Spinal cord (tissue), 10 donors: ENCODE measurements at places on chromosomes 5 and 9.

- H3K4me3 ChIP-seq = peak within 1 kb of the TSS; percentile 17
- H3K27ac ChIP-seq = no peak within 1 kb of the TSS
- H3K36me3 ChIP-seq = no peaks in the 10 kb centered on the region
- no peaks in the 10 kb centered on the region for H3K4me1 ChIP-seq
- H3K27me3 ChIP-seq = no peaks in the 10 kb centered on the region
- peak; percentile 90 for DNase-seq
Measured at GRCh38 chr9:6215562-6215961, at the start of gene IL33. TSS of gene IL33 (plus strand) at chr9:6215807. CDS start at chr9:6241695, 25,888 bp downstream.

GRCh38 chr9:1051210-1051583 is 1.0 kb downstream of the DMRT2 start:
- no peak overlapping the region for H3K27ac ChIP-seq
- H3K36me3 ChIP-seq = no peaks in the 10 kb centered on the region
- DNase-seq = no peak
- H3K4me1 ChIP-seq = peaks cover 44% of the 10 kb centered on the region
- H3K4me3 ChIP-seq = no peak overlapping the region

DNA sequence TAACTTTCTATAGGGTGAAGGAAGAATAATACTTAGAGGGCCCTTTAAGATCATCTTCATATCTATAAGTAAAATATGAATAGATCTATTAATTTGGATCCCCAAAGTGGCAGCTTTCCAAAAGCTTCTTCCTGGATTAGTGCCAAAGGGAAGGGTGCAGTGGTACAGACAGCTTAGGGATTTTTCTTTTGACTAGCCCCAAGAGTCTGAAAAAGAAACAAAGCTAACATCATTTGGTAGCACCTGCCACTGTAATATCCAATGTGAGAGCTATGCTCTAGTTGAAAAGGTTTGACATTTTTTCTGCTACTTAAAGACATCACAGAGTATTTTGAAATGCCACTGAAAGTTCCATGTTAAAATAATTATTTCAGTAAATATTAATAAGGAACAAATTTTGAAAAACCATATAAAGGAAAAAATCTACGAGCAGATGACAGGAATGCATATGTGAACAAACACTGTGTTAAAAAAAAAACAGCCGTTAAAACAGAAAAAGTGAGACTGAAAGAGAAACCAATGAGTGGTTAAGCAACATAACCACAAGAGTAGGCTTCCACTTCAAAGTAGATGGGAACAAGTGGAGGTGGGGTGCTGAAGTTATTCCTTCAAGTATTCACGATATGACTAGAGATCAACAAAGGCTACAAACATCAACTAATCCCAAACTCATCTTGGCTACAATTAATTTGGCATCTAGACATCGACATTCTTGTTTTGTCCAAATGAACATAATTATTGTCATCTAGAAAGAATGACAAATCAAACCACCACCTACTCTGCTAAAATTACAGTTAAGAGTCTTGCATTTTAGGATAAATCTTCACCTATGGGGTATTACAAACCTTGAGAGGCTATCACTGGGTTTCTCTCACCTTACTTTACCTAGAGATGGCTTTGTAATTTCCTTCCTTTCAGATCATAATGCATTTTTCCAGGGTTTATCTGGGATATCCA is 137.5 kb downstream of the CPLANE1 start:
- H3K4me3 ChIP-seq = no peak overlapping the region
- H3K27me3 ChIP-seq = no peaks in the 10 kb centered on the region
- H3K27ac ChIP-seq = no peak overlapping the region
- peaks cover 28% of the 10 kb centered on the region for H3K36me3 ChIP-seq
- DNase-seq = no peak
- H3K4me1 ChIP-seq = no peaks in the 10 kb centered on the region

DNA sequence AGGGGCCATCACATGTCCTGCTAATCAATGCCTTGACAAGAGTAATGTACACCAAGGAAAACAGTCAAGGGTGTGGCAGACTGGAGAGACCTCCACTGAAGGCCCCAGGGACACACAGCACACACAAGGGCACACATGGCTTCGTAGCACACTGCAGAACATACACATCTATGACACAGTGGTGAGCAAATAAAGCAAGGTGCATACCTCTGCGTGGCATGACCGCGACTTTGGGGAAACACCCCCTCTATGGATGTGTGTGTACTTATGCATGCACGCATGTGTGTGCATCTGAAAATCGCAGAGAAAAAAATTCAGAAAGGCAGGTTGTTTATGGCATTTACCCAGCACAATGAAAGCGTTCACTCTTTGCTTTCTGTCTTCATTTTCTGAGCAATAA is 20.5 kb downstream of the SEMA4D start:
- H3K36me3 ChIP-seq = peaks cover 8% of the 10 kb centered on the region
- H3K4me3 ChIP-seq = no peak overlapping the region
- no peak for DNase-seq
- no peaks in the 10 kb centered on the region for H3K27me3 ChIP-seq
- no peak overlapping the region for H3K27ac ChIP-seq
